G401 (cell line): ENCODE measurements at places on chromosomes 4 and X.

GRCh38 chr4:182219411-182220056, 23.7 kb upstream of the TENM3 start:
- no peak for DNase-seq

GRCh38 chr4:181830404-181831035, 412.7 kb upstream of the TENM3 start:
- DNase-seq = no peak

- DNase-seq = no peak
These were observed 15.6 kb downstream of the RBM47 start for GRCh38 chr4:40614031-40614430.

DNA sequence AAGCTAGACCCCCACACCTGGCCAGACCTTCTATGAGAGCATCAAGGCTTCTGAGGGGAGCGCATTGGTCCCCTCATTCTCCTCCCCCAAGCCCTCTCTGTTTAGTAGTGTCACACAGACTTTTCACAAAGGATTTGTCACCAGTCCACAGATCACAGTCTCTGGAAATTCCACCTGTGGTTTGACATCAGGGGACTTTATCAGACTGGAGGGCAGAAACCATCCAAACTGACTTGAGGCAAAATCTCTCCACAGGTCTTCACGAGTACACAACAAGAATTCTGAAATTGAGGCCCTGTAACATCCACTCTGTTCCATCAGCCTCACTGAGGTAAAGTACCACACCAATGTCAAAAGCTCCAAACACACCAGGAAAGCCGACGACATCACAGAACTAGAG, 112.5 kb downstream of the SH3KBP1 start:
- DNase-seq = no peak

- DNase-seq = no peak
These were observed 97.8 kb downstream of the PDGFC start for GRCh38 chr4:156873799-156874198.

DNA sequence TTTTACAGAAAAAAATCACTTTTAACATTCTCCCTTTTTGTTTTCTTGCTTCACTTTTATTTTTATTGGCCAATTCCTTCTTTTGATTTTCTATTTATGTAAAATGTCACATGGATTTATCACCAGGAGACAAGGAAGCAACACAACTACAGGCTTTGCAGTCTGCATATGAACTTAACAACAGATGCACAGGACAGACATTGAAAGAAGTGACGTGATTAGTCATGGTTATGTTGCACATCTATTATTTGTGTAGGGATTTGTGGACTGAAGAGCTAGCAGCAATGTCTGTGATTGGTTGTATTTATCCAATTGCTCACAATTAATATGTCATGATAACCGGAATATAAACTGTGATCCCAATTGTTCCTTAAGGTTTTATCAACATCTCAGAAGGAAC, 147.8 kb upstream of the KLF3 start:
- no peak for DNase-seq

DNA sequence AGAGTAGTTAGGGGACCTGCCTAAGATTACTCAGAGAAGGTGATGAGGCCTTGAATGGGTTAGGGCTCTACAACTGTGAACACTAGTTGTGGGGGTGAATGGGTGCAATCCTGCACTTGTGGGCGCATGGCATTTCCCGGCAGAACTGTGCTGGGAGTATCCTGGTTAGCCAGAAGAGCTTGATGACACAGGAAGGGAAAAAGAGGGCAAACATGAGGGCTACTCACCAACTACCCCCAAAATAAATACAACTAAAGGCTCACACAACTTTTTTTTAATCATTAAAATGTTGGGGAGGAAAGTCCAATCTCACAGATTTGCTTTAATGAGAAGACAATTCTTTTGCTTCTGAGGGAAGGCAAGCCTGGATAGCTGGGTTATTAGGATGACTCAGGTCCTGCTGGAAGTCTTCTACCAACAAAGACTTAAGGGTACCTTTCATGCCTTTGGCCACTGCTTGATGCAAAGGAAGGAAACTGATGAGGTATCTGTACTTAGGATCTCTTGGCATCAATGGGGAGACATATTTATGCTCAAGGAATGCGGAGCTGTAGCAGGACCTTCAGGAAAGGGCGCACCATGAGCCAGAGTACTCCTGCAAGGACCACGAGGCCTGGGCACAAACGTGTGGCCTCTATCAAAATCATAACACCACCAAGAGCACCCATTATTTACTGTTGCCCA, 2.6 kb downstream of the PHKA2 start:
- DNase-seq = no peak

DNA sequence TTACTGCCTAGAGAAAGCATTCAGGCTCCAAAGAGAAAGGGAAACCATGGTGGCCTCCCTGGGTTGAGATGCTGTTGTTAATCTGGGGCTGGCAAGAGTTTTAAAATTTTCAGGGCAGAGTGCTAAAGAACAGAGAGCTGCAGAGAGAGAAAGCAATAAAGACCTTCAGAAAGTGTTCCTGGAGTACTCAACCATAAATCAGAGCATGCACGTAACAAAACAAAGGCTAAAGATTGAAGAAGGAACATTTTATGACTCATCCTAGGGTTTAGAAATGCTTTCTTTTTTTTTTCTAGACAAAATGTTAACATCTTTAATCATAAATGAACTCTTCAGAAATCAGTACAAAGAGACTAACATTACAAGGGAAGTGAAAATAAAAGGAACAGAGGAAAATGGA, 562.3 kb upstream of the NDST4 start:
- no peak for DNase-seq

- DNase-seq = no peak
These were observed 179.0 kb downstream of the PDGFC start for GRCh38 chr4:156792462-156793085.

DNA sequence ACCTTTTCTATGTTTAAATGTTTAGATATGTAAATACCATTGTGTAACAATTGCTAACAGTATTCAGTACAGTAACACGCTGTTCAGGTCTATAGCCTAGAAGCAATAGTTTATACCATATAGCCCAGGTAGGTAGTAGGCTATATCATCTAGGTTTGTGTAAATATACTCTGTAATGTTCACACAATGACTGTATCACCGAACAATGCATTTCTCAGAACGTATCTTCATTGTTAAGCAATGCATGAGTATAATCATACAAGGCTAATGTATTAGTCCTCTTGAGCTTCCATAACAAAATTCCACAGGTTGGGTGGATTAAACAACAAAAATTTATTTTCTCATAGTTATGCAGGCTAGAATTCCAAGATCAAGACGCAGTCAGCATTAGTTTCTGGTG, 22.7 kb downstream of the ARMCX4 start:
- no peak for DNase-seq

GRCh38 chr4:159018062-159018629, 84.7 kb upstream of the RAPGEF2 start:
- no peak for DNase-seq

DNA sequence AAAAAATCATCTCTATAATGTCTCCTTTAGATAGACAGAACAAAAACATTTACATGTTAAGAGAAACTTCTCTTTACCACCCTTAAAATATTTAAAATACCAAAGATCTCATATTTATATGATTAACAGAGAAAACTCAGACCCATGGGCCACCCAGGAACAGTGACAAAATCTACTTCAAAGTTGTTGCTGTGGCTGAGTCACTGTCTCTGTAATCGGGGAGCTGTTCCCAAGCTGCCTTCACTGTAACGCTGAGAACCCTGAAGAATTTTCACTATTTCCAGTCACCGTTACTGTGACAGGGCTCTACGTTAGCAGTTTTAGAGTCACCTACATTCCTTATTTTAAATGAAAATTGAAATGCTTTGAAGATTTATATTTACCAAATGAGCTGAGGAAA, 9.0 kb upstream of the DAPP1 start:
- DNase-seq = no peak

DNA sequence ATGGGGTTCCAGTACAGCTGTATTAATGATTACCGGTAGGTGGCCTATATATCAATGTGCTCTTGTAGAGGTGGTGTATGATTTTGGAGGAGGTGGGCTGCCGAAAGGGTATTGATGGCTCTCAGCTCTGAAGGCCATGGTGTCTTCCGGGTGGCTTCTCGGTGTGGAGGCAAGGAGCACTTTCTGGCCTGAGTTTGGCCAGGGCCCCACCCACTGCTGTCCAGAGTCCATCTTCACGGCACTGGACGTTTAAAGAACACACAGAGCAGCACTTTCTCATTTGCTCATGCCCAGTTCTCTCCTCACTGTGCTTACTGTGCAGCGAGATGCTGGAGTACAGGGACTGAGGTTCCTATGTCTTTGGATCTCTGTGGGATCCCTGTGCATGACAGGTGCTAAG, 16.1 kb downstream of the BST1 start:
- no peak for DNase-seq

DNA sequence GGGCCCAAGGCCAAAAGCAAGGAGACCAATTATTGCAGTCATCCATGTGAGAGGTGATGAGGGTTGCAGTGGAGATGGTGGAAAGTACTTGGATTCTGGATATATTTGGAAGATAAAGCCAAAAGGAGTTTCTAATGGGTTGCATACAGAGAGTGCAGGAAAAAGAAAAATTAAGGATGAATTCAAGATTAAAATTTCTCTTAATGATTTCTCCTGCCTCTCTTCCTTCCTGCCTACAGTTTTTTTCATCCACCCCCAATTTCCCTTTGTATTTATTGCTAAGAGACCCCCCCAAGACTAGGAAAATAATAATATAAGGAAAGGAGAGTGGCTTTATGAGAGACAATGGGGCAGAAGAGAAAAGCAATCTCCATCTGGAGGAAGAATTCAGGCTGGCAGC, 8.6 kb upstream of the FGF5 start:
- DNase-seq = no peak

- DNase-seq = no peak
These were observed 35.8 kb downstream of the NAP1L3 start for GRCh38 chrX:93637591-93637990.

DNA sequence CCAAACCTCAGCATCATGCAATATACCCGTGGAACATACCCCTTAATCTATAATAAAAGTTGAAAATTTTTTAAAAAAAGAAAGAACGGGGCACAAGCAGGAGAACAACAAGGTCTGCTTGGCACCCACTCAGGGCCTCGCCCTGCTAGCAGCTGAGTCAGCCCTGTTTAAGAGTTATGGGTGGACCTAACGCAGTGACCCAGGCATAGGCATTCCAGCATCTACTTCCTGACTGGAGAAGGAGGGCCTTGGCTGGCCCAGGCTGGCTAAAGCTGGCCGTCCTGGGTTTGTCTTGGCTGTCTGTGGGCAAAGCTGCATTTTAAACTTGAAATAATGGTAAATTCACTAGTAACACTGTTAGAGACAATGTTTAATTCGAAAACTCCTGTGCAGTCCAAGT, 236.7 kb upstream of the PGRMC2 start:
- no peak for DNase-seq

DNA sequence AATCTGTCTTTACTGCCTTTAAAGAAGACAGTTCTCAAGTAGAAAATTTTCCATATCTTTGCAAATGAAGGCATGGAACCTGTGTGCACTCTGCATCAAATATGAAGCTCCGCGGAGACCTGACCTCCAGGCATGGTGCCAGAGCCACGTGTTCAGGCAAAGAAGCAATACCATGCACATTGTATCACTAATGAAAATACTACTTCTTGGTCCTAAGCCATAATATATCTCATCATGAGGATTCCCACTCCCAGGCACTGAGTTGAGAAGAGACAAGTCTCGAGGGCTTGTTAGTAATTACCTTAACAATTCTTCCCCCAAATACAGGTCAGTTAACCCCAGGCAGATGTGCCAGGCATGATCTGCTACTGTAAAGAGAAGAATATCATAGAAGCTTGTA, 56.7 kb downstream of the PCDH19 start:
- DNase-seq = no peak

DNA sequence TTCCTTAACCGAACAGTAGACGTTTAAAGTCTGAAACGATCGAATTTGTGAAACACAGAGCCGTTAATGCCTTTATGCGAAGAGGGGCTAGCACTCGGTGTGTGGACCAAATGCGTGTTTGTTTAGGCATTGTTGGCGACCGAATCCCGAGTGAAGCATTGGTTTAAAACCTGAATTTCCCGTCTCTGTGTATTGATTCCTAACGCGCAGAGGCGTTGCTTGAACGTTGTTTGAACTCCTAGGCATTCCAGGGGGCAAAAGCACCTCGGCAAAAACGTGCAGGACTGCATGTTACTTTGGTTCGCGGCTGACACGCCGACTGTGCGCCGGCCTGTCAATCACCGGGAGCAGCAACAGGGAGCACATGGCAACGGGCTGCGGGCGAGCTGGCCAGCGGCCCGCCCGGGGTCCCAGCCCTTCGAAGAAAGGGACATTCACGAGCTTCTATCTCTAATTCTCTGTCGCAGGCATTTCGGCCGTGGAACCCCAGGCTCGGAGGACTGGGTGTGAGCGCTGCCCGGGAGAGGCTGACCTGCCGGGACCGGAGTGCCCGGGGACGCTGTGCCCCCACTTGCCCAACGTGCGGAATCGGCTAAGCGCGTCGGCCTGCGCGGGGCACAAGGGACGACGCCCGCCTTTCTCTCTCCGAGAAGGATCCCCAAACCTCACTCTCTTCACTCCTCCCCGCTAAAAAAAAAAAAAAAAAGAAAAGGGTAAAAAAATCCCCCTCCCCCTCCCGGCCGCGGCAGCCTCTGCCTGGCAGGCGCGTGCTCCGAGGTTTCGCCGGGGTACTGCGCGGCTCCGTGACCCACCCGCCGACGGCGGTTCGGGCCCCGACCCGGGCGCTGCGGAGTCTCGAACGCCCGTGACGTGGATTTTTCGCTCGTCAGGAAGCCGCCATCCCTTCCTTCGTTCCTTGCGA, 810 bp downstream of the SPRY1 start:
- peak; percentile 62 for DNase-seq

DNA sequence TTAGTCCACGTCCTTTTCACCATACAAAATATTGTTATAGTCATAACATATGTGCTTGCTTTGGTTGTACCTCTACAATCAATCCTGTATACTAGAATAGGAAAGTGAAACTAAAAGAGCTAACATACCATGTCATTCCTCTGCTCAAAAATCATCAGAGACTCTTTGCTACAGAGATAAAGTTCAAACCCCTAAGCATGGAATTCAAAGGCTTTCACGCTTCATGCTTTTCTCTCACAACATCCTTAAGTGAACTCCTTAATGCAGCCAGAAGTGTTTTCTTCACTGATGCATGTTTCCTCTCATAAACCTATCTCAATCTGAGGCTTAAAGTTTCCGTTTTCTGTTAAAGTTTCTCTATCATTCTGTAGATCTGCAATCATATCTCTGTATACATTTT, 744.6 kb upstream of the IGFBP7 start:
- DNase-seq = no peak

DNA sequence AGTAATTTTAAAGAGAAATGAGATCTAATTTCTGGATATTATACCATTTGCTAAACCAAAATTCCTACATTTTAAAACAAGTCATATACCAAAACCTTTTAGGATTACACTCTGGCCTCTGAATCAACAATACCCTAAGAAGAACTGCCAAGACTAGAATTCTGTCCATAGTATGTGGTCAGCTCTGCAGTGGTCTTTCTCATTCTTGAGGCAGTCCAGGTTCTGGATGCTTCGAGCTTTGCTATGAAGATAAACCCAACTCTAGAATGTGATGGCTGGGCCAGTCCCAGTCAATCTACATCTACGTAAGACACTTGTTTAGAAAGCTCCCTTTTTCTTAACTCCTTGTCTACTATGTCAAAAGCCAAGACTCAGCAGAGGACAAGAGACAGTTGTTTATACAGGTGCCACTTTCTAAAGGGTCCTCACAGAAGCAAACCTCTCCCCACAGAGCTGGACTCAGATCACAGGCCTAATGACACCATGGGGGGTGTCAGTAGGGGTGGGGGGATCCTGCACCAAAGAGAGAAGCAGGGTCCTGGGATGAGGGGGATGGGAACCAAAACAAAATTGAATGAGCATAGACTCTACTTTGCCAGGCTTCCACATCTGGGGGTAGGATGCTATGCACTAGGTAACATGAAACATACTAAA, 63.2 kb downstream of the SH3RF1 start:
- DNase-seq = no peak
